ENCODE measurements at places on chromosomes 7 and 10. TPM values are rescaled to one million over a fixed set of nuclear protein-coding genes. Genes with fewer than 3 reads are reported as not detected.
A peak's percentile ranks its signal among the peaks of the same experiment; 100 is the strongest.

DNA sequence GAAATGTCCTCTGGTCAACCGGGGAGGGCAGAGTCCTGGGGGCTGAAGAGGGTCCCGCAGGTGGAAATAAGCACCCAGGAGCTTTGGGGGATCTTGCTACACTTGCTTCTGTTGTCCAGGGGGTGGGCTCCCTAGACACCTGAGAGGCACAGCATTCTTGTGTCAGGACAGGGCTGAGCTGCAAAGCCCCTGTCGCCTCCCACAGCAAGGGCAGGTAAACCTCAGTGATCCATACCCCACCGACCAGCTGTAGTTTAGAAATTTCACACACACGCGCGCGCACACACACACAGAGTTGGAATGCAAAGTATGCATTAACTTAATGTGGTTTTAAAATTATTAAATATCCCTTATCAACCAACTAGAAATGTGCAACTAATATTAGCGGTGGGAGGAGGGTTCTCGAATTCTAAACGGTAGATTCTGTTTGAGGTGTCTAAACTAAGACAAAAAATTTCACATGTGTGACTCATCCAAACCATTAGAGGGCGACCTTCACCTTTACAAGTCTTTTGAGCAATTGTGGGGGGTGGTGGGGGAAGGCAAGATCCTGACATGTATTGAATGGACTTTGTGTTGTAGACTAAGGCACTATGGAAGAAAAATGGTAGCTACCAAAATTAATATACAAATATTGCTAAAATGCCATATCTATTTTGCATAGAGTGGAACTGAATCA lies 34.3 kb upstream of the PTF1A start:
- H3K4me3 ChIP-seq = peak overlapping the region; percentile 59
- H3K27ac ChIP-seq = no peak overlapping the region
- H3K36me3 ChIP-seq = no peaks in the 10 kb centered on the region
- peaks cover 15% of the 10 kb centered on the region for H3K4me1 ChIP-seq
- peaks cover 14% of the 10 kb centered on the region for H3K27me3 ChIP-seq
- no peak for DNase-seq

GRCh38 chr10:31528831-31529230 lies 209.8 kb downstream of the ZEB1 start:
- H3K27ac ChIP-seq = no peak overlapping the region
- peaks cover 9% of the 10 kb centered on the region for H3K4me1 ChIP-seq
- no peak for DNase-seq
- no peaks in the 10 kb centered on the region for H3K27me3 ChIP-seq
- H3K36me3 ChIP-seq = no peaks in the 10 kb centered on the region
- H3K4me3 ChIP-seq = no peak overlapping the region

Gene GLI3
- 46.2 TPM for total RNA-seq

Gene NYAP1
- 7.6 TPM for total RNA-seq

- DNase-seq = no peak
- no peaks in the 10 kb centered on the region for H3K4me1 ChIP-seq
- no peaks in the 10 kb centered on the region for H3K36me3 ChIP-seq
- H3K27me3 ChIP-seq = no peaks in the 10 kb centered on the region
Measured at GRCh38 chr7:121137580-121137979, 149.1 kb downstream of the CPED1 start.

- H3K27ac ChIP-seq = peak overlapping the region; percentile 99
- H3K4me3 ChIP-seq = peak overlapping the region; percentile 99
- H3K27me3 ChIP-seq = no peaks in the 10 kb centered on the region
- DNase-seq = no peak
Measured at GRCh38 chr10:99731306-99732032, 458 bp downstream of the COX15 start.

Gene SPDYE2B
- total RNA-seq = not detected

DNA sequence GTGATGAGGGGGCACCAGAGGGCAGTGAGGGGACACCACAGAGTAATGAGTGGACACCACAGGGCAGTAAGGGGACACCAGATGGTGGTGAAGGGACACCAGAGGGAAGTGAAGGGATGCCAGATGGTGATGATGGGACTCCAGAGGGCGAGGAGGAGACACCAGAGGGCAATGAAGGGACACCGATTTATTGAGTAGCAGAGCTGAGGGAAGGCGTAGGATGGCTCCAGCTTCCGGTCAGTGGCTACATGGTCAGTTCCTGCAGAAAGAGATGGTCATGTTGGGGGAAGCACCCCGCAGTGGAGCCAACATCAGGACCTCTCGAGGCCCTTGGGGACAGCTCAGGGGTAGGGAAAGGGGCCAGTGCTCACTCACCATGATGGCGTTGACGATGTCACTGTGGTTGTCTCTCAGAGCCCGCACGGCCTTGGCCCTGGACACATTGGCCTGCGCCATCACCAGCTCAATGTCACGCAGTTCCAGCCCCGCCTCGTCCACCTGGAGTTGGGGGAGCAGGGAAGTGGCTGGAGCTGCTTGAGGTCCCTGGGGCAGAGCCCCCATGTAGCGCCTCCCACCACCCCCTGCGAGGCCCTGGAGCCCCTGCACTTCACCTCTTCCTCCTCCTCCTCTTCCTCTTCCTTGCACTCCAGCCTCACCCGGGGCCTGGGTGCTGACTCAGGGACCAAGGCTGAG lies 8.4 kb downstream of the NACAD start:
- H3K27ac ChIP-seq = no peak overlapping the region
- no peaks in the 10 kb centered on the region for H3K27me3 ChIP-seq
- no peak overlapping the region for H3K4me3 ChIP-seq
- H3K36me3 ChIP-seq = no peaks in the 10 kb centered on the region

- H3K4me3 ChIP-seq = no peak overlapping the region
- H3K27me3 ChIP-seq = no peaks in the 10 kb centered on the region
- H3K4me1 ChIP-seq = 0 out of 2 replicates have a peak, but pooled peaks cover 3% of the 10 kb centered on the region
- DNase-seq = no peak
Measured at GRCh38 chr10:79381804-79382221, 34.5 kb downstream of the PPIF start.

Gene SRI
- 135 TPM for total RNA-seq

- no peak for DNase-seq
- H3K36me3 ChIP-seq = no peaks in the 10 kb centered on the region
- H3K4me3 ChIP-seq = no peak overlapping the region
- no peak overlapping the region for H3K27ac ChIP-seq
- H3K27me3 ChIP-seq = peaks cover 38% of the 10 kb centered on the region
Measured at GRCh38 chr7:112254156-112254555, 47.7 kb downstream of the ZNF277 start.

Measured in WTC11 (cell line).